ENCODE measurements at places on chromosomes 13 and 19.
A peak's percentile ranks its signal among the peaks of the same experiment; 100 is the strongest.

DNA sequence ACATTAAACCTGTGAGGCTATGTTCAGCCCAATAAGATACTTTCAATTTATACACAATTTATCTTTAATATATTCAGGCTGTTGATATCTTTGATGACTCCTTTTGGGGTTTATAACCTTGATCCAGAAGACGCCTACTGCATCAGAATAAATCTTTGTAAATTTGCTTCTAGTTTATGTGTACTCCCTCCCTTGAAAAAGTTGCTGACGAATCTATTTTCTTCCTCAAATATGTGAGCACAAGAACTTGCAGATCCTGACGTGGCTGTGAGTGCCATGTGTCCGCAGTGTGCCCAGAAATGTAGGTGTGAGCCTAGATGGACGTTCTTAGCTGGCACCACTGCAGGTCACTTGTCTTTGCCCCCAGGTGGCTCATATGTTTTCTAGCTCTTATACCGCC lies 60.6 kb upstream of the TPP2 start:
- DNase-seq = no peak

- no peak for DNase-seq
These were observed 41.6 kb downstream of the RFX2 start for GRCh38 chr19:6068711-6069110.

DNA sequence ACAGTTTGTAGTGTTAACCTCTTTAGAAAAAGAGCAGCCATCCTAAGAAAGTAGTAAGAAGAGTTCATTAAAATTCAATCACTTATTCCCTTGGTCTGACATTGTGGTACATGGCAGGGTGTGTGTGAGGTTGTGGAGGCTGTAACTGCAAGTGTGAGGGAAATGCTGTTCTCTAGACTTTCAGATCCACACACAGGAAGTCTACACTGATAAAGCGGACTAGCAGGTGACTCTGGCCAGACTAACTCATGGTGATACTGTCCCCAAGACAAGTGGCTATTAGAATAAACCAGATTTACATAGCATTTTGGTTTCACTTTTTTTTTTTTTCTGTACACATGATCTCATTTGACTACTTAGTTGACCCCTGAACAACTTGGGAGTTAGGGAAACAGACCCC lies 10.0 kb downstream of the MTIF3 start:
- no peak for DNase-seq

DNA sequence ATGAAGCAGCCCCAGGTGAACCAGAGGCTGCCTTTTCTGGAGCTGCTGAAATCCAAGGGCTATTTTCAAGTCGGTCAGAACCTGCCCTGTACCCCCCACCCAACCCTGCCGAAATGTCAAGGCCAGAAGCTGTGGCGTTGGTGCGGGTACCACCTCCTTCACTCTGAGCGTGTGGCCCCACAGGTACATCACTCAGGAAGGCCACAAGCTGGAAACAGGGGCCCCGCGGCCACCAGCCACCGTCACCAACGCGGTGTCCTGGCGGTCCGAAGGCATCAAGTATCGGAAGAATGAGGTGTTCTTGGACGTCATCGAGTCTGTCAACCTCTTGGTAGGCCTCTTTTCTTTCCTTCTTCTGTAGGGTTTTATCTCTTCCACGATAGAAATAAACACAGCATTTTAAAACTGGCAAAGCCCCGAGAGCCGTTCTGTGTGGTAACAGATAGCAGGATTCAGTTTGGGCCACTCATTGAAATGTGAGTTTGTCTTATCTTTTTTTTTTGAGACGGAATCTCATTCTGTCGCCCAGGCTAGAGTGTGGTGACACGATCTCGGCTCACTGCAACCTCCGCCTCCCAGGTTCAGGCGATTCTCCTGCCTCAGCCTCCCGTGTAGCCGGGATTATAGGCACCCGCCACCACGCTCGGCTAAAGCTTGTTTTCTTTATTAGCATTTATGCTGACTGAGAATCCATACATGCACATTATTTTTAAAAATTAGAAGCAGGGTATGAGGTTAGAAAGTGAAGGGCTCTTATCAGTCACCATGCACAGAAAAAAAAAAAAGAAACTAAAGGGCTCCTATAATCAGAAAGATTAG lies 11.3 kb downstream of the AP1M1 start:
- DNase-seq = no peak

DNA sequence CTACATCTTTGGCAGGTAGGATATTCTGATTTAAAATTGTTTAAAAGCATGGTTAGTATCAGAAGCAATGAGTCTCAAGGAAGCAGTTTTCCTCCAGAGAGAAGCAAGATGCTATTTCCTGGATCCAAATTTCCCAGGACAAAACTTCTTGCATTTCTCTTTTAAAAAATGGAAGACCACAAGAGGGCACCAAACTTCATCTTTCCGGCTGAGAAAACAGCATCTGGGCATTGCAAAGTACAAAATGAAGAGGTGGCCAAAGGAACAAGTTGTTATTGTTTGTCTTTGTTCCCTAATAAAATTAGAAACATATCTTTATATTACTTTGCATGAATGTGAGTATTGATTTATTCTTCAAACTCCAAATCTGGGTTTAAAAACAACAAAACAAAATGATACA lies 60.0 kb upstream of the LRCH1 start:
- DNase-seq = no peak

GRCh38 chr13:80050252-80050651 lies 290.7 kb downstream of the SPRY2 start:
- DNase-seq = no peak

DNA sequence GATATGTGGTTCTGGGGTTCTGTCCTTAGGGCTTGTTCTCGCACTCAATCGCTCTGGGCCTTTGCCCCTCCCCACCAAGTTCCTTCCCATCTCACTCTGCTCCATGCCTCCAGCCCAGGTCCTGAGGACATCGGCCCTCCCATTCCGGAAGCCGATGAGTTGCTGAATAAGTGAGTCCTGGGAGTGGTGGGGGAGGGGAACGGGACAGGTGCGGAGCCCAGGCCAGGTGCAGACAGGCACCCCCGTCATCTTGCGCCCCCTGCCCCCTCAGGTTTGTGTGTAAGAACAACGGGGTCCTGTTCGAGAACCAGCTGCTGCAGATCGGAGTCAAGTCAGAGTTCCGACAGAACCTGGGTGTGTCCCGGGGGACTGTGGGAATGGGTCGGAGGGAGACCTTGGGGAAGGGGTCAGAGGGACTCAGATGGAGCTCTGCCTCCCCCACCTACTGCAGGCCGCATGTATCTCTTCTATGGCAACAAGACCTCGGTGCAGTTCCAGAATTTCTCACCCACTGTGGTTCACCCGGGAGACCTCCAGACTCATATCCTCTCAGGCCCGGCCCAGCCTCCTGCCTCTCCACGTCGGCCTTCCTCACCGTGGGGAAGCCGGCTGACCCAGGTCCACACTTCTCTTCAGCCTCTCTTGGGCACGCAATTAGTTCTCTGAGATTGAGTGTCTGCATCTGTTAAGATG lies 10.1 kb downstream of the FUZ start:
- DNase-seq = no peak

DNA sequence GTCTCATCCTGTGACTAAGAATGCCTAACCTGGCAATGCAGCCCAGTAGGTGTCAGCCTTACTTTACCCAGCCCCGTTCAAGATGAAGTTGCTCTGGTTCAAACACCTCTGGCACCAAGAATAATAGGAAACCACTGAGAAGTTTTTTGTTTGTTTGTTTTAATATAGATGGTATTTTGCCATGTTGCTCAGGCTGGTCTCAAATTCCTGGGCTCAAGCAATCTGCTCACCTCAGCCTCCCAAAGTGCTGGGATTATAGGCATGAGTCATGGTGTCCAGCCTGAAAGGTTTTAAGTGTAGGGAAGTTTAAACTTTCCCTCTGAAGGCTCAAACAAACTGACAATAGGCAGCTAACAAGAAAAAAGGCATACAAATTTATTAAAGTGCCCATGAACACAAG lies 51.2 kb upstream of the ABCC4 start:
- no peak for DNase-seq

- DNase-seq = no peak
These were observed 31.7 kb upstream of the FXYD3 start for GRCh38 chr19:35083691-35084508.

DNA sequence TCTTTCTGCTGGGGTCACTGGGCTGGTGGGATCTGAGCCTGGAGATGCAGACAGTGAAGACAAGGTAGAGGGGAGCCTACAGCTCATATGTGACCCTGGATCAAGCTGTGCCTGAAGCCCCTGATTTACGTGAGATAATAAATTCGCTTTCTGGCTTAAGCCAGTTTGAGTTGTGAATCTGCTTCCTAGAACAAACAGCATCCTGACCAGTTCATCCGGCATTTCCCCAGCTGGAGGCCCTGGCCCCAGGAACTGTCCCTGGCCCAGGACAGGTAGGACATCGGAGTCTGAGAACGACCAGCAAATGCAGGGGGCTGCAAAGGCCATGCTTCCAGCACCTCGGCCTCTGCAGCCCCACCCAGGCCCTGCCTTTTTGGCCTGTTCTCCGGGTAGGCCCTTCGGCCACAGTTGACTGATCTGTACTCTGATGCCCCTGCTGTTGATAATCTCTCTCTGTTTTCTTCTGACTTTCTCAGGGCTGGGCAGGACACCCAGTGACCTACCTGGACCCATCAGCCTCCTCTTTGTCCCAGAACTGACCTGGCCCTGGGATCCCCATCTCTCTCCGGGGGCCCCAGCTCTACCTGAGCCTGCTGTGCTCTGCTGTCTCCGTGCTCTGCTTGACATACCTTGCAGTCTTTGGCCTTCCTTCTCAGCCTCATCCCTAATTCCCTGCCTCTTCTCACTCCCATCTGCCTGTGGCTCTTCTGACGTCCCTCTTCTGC lies 9.5 kb upstream of the VSIG10L start:
- DNase-seq = no peak

- no peak for DNase-seq
These were observed 97.1 kb downstream of the CYSLTR2 start for GRCh38 chr13:48750588-48751383.

DNA sequence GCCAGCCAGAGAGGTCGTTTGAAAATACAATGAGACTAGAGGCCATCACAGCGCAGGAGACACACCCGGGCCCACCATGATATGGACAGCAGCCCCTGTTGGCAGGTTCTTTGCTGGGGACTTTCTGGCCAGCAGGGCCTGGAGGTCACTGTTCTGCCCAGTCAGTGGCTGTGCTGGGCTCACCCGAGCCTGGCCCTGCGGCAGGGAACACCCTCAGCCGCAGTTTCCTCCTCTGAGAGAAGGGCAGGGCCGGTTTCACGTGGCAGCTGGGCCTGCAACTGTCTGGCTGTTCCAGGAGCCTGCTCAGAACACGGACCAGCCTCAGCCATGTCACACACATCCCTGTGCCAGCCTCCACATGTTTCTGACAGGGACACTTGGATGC lies 39.4 kb downstream of the ADPRHL1 start:
- DNase-seq = no peak

DNA sequence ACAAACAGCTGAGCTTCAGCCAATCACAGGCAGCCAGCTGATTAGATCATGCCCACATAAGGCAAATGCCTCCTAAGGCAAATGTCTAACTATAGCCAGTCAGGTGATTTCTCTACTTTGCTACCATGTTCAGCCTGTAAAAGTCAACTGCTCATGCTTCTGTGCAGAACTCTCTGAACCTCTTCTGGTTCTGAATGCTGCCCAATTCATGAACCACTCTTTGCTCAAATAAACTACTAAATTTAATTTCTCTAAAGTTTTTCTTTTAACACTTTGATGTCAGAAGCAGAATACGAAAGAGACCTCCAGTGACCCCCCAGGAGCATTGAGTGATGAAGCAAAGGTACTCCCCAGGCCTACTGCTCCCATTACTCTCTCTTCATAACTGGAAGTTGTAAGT lies 240.7 kb upstream of the IPO5 start:
- DNase-seq = no peak

DNA sequence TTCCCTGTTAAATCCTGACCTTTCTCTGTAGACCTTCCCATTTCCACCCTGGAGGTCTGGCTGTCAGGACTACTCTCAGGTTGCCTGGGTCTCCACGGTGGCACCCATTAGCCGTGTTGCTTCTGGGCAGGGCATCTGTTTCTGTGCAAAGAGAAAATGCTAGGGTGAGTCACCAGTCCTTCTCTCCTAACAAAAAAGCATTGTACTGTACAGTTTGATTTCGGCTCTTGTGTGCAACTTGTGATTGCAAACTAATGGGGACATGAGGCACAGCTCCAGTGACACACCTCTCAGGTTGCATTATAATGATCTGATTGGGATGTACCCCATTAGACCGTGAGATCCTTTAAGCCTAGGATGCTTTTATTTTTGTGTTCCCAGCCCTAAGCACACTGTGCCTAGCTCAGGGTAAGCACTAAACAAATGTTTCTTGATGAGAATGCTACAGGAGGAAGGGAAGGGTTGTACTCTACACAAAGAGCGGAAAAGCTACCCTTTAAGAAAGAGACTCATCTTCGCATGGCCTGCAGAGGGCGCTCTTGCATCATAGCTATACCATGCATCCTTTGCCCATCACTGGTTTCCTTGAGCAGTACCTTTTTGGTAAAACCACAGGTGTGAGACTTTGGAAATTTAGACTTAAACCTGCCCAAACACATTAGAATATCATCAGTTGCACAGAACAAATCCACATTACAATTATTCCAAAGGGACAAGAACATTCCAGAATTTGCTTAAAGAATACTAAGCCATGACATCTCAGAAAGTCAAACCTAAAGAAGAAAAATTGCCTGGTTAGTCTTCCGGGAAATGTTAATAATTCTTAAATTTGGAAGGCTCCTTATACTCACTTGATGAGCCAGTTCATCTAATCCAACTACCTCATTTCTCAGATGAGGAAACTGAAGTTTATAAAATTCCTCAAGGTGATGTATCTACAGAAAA lies 20.3 kb upstream of the TRIM13 start:
- DNase-seq = peak; percentile 74

GRCh38 chr19:10603873-10604459 lies 16.9 kb upstream of the AP1M2 start:
- peak; percentile 20 for DNase-seq

DNA sequence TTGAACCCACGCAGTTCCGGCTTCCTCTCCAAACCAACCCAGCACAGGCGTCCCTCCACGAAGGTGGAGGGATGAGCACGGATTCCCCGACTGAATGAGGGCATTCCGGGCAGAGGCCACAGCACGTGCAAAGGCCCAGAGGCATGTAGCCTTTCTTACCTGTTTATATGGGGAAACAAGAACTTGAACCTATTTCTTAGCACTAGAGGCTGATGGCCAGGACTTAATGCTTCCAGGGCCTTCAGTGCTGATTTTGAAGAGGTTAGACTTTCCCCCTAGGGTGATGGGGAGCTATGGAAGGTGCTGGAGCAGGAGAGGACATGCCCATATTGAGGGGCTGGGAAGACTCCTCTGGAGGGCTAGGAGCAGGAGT lies 2.0 kb downstream of the MAST3 start:
- DNase-seq = no peak

DNA sequence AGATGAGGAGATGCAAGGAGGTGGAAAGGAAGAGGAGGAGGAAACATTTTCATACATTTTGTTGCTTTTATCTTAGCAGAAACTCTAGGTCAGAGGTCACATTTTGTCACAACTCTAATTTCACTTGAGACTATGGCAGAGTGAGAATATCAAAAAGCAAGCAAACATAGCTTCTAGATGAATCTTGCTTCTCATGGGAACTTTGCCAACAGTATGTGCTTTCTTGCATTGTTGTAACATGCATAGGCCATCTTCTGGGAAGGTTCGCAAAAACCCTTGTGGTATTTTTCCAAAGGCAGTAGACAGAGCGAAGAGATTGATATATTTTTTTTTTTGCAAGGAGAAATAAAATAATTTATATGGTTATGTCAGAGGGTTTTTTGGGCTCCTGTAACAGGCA lies 291.3 kb downstream of the MTUS2 start:
- no peak for DNase-seq
